ENCODE measurements at places on chromosomes 11 and 22.

GRCh38 chr11:68965901-68966853 is 14.6 kb downstream of the MRGPRD start:
- no peak overlapping the region for H3K4me3 ChIP-seq
- no peak overlapping the region for H3K27ac ChIP-seq
- DNase-seq = no peak
- no peaks in the 10 kb centered on the region for H3K36me3 ChIP-seq
- no peaks in the 10 kb centered on the region for H3K4me1 ChIP-seq

- H3K4me3 ChIP-seq = no peak overlapping the region
- no peaks in the 10 kb centered on the region for H3K36me3 ChIP-seq
- no peak overlapping the region for H3K27ac ChIP-seq
- DNase-seq = no peak
- peaks cover 10% of the 10 kb centered on the region for H3K4me1 ChIP-seq
- peaks cover 1% of the 10 kb centered on the region for H3K27me3 ChIP-seq
Observed at GRCh38 chr11:61042537-61042936, 59.8 kb upstream of the CD5 start.

DNA sequence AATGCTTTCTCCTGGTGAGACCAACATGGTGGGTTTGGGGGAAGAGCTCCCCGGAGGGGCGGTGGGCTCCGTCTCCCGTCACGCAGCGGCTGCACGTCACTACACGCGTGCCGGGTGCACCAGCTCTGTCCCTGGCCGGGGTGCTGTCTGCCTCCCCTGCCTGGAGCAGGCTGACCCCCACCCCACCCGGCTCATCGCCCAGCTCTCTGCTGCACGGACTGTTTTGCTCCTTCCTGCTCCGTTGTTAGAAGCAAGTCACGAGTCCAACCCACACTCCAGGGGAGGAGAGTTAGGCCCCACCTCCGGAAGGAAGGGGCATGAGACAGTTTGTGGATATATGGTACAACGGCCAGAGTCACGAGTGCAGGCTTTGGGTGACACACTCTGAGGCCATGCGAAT is 364.9 kb downstream of the BRD1 start:
- peaks cover 44% of the 10 kb centered on the region for H3K27me3 ChIP-seq
- H3K4me1 ChIP-seq = peaks cover 23% of the 10 kb centered on the region
- no peaks in the 10 kb centered on the region for H3K36me3 ChIP-seq
- no peak for DNase-seq
- H3K27ac ChIP-seq = no peak overlapping the region

DNA sequence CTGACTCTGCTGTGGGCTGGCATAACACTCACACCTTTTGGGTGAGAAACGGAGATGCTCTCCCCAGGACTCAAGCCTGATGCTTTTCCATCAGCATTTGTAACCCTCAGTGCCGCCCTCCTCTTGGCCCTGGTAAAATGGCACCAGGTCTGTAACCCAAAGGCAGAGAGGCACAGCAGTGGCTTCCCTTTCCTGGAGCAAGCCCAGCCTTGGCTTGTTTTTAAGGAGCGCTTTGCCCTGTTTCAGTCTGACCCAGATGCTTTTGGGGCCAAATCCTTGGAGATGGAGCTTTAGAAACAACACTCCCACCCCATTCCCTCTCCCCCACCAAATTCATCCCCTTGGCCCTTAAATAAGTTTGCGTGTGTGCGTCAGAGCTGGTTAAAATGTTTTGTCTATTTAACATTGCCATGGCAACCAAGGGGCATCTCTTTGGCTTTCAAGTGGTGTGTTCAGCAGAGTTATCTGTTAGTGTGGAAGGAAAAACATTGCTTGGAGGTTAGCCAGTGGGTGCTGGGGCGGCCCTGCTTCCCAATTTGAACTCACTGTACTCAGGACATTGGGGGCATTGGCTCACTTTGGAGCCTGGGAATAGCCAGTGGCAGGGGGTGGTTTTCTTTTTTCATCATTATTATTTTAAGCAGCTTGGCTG is 134.1 kb downstream of the NAV2 start:
- no peaks in the 10 kb centered on the region for H3K27me3 ChIP-seq
- DNase-seq = no peak
- H3K36me3 ChIP-seq = peaks cover 3% of the 10 kb centered on the region
- peaks cover 14% of the 10 kb centered on the region for H3K4me1 ChIP-seq

- DNase-seq = no peak
- H3K4me1 ChIP-seq = no peaks in the 10 kb centered on the region
- no peaks in the 10 kb centered on the region for H3K36me3 ChIP-seq
- no peak overlapping the region for H3K4me3 ChIP-seq
- H3K27ac ChIP-seq = no peak overlapping the region
- peaks cover 24% of the 10 kb centered on the region for H3K27me3 ChIP-seq
Observed at GRCh38 chr11:127055236-127055635, 54.7 kb upstream of the KIRREL3 start.

- H3K27me3 ChIP-seq = no peaks in the 10 kb centered on the region
- no peak for DNase-seq
- H3K36me3 ChIP-seq = peaks cover 3% of the 10 kb centered on the region
- H3K4me3 ChIP-seq = no peak overlapping the region
Observed at GRCh38 chr22:47295982-47296381, 533.5 kb downstream of the TBC1D22A start.

- no peak for DNase-seq
- no peak overlapping the region for H3K4me3 ChIP-seq
- peak overlapping the region; percentile 80 for H3K27ac ChIP-seq
Observed at GRCh38 chr11:101477926-101478325, 105.9 kb downstream of the TRPC6 start.

- H3K27me3 ChIP-seq = no peaks in the 10 kb centered on the region
- H3K4me1 ChIP-seq = peaks cover 10% of the 10 kb centered on the region
- peak overlapping the region; percentile 14 for H3K27ac ChIP-seq
- no peak overlapping the region for H3K4me3 ChIP-seq
- H3K36me3 ChIP-seq = no peaks in the 10 kb centered on the region
Observed at GRCh38 chr11:32775908-32776307, 18.6 kb downstream of the CCDC73 start.

GRCh38 chr11:29458252-29458651 is 558.6 kb downstream of the KCNA4 start:
- peaks cover 3% of the 10 kb centered on the region for H3K27me3 ChIP-seq
- no peak overlapping the region for H3K4me3 ChIP-seq
- no peaks in the 10 kb centered on the region for H3K36me3 ChIP-seq
- H3K27ac ChIP-seq = peak overlapping the region; percentile 32
- no peak for DNase-seq

GRCh38 chr11:103619480-103619879 is 417.0 kb upstream of the DDI1 start:
- no peak for DNase-seq
- H3K27ac ChIP-seq = no peak overlapping the region
- H3K4me3 ChIP-seq = no peak overlapping the region
- no peaks in the 10 kb centered on the region for H3K27me3 ChIP-seq

- H3K27ac ChIP-seq = no peak overlapping the region
- no peak overlapping the region for H3K4me3 ChIP-seq
- no peaks in the 10 kb centered on the region for H3K4me1 ChIP-seq
- peak; percentile 10 for DNase-seq
- no peaks in the 10 kb centered on the region for H3K36me3 ChIP-seq
- H3K27me3 ChIP-seq = peaks cover 4% of the 10 kb centered on the region
Observed at GRCh38 chr11:33949252-33949913, 57.5 kb upstream of the LMO2 start.

DNA sequence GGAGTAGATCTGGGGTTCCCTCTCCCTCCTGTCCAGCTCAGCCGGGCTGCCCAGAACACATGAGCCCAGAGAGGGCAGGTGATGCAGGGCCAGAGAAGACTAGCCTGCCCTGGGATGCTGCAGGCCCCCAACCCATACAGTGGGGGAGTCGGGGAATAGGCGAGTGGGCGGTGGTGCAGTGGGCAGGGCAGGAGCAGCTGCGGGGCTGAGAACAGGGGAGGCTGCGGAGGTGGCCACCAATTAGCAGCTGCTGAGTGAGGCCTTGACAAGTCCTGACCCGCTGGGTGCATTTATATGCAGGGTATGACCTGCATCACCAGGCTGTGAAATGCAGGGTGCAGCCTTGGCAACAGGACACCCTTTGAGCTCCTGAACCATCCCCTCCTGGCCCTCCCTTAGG is 43.1 kb downstream of the NFAM1 start:
- H3K27me3 ChIP-seq = peaks cover 8% of the 10 kb centered on the region
- no peaks in the 10 kb centered on the region for H3K4me1 ChIP-seq
- H3K27ac ChIP-seq = no peak overlapping the region
- no peaks in the 10 kb centered on the region for H3K36me3 ChIP-seq

DNA sequence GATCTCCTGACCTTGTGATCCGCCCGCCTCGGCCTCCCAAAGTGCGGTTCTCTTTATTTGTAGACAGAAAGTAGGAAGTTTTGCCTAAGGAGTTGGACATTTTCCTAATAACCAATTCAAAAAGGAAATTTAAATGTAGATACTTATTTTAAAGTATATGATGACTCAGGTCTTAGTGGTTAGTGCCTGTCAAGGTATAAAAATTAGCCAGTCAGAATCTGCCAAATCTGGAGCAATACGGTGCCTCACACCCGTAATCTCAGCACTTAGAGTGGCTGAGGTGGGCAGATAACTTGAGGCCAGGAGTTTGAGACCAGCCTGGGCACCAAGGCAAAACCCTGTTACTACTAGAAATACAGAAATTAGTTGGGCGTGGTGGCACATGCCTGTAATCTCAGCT is 86.7 kb upstream of the RASSF10 start:
- H3K4me1 ChIP-seq = peaks cover 10% of the 10 kb centered on the region
- H3K4me3 ChIP-seq = no peak overlapping the region
- no peak overlapping the region for H3K27ac ChIP-seq
- H3K36me3 ChIP-seq = peaks cover 16% of the 10 kb centered on the region
- H3K27me3 ChIP-seq = no peaks in the 10 kb centered on the region
- DNase-seq = no peak

DNA sequence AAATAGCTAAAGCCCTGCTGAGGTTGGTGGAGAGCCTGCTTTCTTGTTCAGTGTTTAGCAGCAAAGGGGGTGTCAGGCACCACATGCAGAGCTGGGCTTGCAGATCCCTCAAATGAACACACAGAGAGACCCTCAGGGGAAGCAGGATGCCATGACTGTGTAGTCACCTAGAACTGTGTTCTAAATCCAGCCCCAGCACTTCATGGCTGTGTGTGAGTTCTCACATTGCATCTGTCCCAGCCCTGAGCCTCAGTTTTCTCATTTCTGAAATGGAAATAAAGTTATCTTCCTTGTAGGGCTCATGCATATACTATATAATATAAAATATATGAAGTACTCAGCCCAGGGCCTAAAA is 47.1 kb downstream of the CWC15 start:
- H3K36me3 ChIP-seq = no peaks in the 10 kb centered on the region
- peak overlapping the region; percentile 82 for H3K27ac ChIP-seq
- no peak for DNase-seq
- H3K4me1 ChIP-seq = peaks cover 32% of the 10 kb centered on the region

GRCh38 chr11:117083011-117083935 is 15.0 kb downstream of the SIK3 start:
- H3K4me1 ChIP-seq = peaks cover 21% of the 10 kb centered on the region
- no peak for DNase-seq
- no peak overlapping the region for H3K27ac ChIP-seq
- no peak overlapping the region for H3K4me3 ChIP-seq

DNA sequence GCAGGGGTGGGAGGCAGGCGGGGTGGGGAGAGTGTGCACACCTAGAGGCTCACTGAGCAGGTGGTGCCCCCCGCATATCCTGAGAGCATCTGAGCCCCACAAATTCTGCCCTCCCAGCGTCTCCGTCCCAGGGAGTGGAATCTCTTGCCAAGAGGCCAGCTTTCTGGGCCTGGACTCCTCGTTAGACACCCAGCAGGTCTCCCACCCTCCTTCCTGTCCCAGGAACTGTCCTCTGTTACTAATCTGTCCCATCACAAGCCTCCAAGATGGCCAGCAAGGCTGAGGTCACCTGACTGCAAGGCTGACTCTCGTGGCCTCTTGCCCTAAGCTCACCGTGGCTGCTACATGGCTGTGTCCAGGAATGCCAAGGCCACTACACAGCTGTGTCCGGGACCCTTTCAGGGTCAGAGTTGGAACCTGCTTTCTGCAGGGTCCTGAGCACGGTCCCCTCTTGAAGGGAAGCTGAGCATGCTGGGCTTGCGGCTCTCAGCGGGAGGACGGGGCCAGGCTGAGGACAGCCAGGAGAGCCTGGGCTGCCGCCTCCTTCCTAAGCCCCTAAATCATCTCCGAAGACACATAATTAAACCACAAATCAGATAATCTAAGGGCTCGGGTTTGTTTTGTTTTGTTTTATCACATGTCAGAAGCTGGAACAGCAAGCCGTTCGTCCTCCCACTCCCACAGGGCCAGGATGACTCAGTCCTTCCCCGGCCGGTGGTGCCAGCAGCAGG is 1327.3 kb downstream of the TBC1D22A start:
- peaks cover 43% of the 10 kb centered on the region for H3K27me3 ChIP-seq
- peak; percentile 34 for DNase-seq
- peak overlapping the region; percentile 83 for H3K27ac ChIP-seq
- H3K4me3 ChIP-seq = no peak overlapping the region
- H3K36me3 ChIP-seq = no peaks in the 10 kb centered on the region
- H3K4me1 ChIP-seq = peaks cover 24% of the 10 kb centered on the region

GRCh38 chr22:49271831-49272230 is 555.8 kb downstream of the BRD1 start:
- no peak overlapping the region for H3K4me3 ChIP-seq
- no peak for DNase-seq
- no peak overlapping the region for H3K27ac ChIP-seq

- no peak for DNase-seq
- no peak overlapping the region for H3K27ac ChIP-seq
- no peak overlapping the region for H3K4me3 ChIP-seq
- peaks cover 5% of the 10 kb centered on the region for H3K4me1 ChIP-seq
- H3K36me3 ChIP-seq = no peaks in the 10 kb centered on the region
Observed at GRCh38 chr11:15807827-15808226, 548.5 kb downstream of the SOX6 start.

DNA sequence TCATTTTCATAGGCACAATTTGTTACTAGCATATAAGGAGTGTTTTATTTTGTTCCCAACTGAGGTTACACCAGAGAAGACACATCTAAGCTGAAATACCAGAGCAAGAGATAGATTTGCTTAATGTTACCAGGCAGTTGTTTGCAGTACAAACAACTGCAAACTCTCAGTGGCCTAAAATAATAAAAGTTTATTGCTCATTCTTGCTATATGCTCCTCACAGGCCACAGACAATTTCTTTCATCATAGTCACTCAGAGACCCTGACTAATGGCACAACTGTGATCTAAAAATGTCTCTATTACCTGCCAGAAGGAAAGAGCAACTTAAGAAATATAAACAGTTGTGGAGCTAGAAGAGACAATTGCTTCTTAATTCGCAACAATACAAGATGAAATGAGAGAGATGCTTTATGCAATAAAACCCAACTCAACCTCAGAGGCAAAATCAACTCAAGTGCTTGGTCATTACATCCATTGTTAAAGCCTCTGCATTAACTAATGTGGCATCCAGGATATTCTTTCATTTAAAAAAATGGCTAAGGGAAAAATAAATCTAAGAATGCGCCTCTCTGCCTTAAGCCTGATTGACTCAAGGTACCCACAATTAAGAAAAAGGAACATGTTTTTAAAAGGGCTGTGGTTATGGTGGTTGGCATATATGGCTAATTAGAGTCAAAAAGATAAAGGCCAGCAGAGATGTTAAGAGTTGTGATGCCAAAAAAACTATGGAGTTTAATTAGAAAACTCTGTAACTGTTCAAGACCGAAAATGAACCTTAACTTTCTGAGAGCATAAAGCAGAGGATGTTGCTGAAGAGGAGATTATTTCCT is 103.7 kb downstream of the CD44 start:
- peaks cover 5% of the 10 kb centered on the region for H3K4me1 ChIP-seq
- H3K27ac ChIP-seq = no peak overlapping the region
- no peak for DNase-seq
- no peak overlapping the region for H3K4me3 ChIP-seq
- no peaks in the 10 kb centered on the region for H3K36me3 ChIP-seq
